Astrocyte (in vitro differentiated cells and primary cell): ENCODE measurements at places on chromosomes 16 and 17. TPM values are rescaled to one million over a fixed set of nuclear protein-coding genes. Genes with fewer than 3 reads are reported as not detected.

ZNF778 gene
- total RNA-seq = 12.2 and 15.5 TPM in 2 replicates

EPOP gene
- 2.4 and 4.1 TPM in 2 replicates for total RNA-seq

DNAJC7 gene
- 82.9 and 96.0 TPM in 2 replicates for total RNA-seq

WNT3 gene
- 2.4 TPM in 2 replicates for total RNA-seq

PNMT gene
- total RNA-seq = 0.59 and 1.5 TPM in 2 replicates

SGCA gene
- 0.32 TPM in 1 of 2 replicates, not detected in the other for total RNA-seq

DNA sequence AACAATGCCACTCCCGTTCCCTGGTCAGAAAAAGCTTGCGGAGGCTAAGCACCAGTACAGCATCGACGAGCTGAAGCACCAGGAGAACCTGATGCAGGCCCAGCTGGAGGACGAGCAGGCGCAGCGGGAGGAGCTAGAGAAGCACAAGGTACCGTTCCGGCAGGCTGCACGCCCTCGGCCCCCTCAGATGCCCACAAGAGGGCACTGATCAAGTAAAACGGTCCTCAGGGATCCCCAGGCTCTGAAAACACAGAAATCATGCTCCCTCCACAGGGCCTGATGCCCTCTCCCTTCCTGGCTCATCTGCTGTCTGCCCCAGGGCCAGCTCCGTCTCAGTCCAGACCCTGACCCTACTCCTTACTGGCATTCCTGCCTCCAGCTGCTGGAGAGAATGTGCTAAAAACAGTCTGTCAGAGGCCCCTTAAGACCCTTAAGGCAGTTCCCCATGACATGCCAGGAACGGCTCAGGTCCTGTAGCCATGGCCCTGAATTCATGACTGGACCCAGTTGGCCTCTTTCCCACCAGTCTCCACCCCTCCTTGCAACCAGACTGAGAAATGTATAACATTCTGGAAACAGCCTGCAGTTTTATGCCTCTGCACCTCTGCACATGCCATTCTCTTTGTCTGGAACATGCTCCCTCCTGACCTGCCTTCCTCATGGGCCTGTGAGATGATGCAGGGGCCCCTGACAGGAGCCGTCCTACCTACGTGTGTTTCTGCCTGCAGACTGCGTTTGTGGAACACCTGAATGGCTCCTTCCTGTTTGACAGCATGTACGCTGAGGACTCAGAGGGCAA lies 21.8 kb downstream of the DRC3 start:
- peaks cover 22% of the 10 kb centered on the region for H3K4me1 ChIP-seq
- no peak overlapping the region for H3K4me3 ChIP-seq
- H3K27ac ChIP-seq = no peak overlapping the region
- no peaks in the 10 kb centered on the region for H3K36me3 ChIP-seq
- H3K27me3 ChIP-seq = no peaks in the 10 kb centered on the region

- H3K4me1 ChIP-seq = peaks cover 5% of the 10 kb centered on the region
- H3K4me3 ChIP-seq = no peak overlapping the region
- H3K36me3 ChIP-seq = no peaks in the 10 kb centered on the region
- no peak overlapping the region for H3K27ac ChIP-seq
- no peaks in the 10 kb centered on the region for H3K27me3 ChIP-seq
Measured at GRCh38 chr17:69466905-69467667, 52.6 kb downstream of the MAP2K6 start.

- peaks cover 13% of the 10 kb centered on the region for H3K4me1 ChIP-seq
- peaks cover 7% of the 10 kb centered on the region for H3K36me3 ChIP-seq
- H3K27ac ChIP-seq = no peak overlapping the region
- DNase-seq = no peak
- H3K4me3 ChIP-seq = no peak overlapping the region
Measured at GRCh38 chr16:31113121-31114120, 4.0 kb upstream of the KAT8 start.

DNA sequence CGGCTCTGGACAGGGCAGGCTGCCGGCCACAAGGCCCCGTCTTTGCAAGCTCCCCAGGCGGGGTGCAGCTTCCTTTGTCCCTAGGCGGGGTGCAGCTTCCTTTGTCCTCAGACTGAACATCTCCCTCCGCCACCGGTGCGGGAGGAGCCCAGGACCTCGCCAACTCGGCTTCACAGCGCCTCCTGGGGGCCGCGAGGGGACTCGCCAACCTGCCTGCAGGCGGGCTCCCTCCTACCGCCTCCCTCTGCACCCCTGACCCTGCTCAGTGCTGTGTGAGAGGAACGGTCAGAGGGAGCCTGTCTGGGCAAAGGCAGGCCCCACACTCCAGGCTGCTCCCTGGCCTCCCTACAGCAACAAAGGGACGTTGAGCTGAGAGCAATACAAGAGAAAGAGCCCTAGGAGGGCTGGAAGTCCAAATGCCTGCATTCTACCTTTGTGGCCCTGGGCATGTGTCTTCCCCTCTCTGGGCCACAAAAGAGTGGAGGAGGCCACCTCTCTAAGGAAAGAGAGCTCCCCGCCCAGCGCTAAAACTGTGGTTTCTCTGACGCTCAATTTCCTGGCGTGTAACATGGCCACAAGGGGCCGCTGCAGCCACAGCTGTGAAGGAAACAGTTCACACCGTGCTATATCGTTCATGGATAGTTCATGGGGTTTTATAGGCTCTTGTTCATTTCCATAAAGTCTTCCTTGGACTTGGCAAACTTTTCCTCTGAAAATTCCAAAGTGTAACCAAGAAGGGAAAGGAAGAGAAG lies 20.9 kb upstream of the KRT19 start:
- H3K27me3 ChIP-seq = no peaks in the 10 kb centered on the region
- peak overlapping the region; percentile 90 for H3K27ac ChIP-seq
- peaks cover 40% of the 10 kb centered on the region for H3K4me1 ChIP-seq
- H3K36me3 ChIP-seq = no peaks in the 10 kb centered on the region
- H3K4me3 ChIP-seq = no peak overlapping the region

DNA sequence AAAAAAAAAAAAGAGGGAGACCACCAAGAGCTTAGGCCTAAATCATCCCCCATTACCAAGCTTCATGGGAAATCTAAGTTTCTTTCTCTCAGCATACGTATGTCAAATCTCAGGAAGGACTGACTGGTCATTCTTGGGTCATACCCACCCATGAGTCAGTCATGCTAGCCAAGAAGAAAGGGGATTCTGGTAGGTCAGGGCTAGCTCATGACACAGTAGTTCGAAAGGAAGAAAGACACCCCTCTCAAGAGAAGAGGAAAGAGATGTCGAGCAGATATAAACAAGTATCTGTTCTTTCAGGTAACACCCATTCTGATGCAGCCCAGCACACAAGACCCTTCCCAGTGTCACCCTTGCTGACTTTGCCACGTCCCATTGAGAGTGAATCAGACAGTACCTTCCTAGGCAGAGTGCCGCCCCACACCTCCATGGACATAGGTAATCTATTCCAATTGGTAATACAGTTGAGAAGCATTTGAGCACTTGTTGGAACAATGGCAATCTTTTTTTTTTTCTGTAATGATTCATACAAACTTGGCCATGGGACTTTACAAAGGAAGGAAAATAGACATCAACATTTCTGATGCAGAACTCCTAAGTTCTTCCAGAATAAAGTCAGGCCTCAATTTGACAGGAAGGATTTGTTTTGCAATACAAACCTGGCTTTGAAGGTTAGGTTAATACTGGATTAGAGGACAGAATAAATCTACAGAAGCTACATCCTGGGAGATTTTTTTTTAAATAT lies 38.2 kb downstream of the COPRS start:
- no peak overlapping the region for H3K27ac ChIP-seq
- no peak overlapping the region for H3K4me3 ChIP-seq
- no peaks in the 10 kb centered on the region for H3K27me3 ChIP-seq
- no peak for DNase-seq
- H3K4me1 ChIP-seq = peaks cover 5% of the 10 kb centered on the region
- H3K36me3 ChIP-seq = no peaks in the 10 kb centered on the region

DNA sequence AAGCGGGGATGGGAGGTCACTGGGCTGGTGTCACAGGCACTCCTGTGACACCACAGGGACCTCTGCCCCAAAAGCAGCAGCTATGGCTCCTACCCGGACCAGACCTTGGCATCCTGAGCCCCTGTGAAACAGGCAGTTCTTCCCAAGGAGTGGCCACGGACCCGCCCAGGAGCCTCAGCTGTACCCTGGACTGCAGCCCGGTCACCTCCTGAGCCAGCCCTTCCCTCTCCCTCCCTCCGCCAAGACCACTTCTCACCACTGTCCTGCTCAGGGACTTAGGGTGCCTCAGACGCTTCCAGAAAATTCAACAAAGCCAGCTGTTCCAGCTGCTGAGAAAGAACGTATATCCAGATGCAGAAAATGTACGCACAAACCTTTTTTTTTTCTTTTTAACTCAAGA lies 13.9 kb upstream of the NCBP3 start:
- no peak overlapping the region for H3K27ac ChIP-seq
- no peaks in the 10 kb centered on the region for H3K27me3 ChIP-seq
- H3K4me3 ChIP-seq = no peak overlapping the region
- H3K36me3 ChIP-seq = peaks cover 2% of the 10 kb centered on the region
- H3K4me1 ChIP-seq = peaks cover 4% of the 10 kb centered on the region

GRCh38 chr16:76157629-76158028 lies 119.6 kb upstream of the CNTNAP4 start:
- H3K4me1 ChIP-seq = no peaks in the 10 kb centered on the region
- H3K4me3 ChIP-seq = no peak overlapping the region
- H3K36me3 ChIP-seq = no peaks in the 10 kb centered on the region
- no peak for DNase-seq
- no peak overlapping the region for H3K27ac ChIP-seq

DNA sequence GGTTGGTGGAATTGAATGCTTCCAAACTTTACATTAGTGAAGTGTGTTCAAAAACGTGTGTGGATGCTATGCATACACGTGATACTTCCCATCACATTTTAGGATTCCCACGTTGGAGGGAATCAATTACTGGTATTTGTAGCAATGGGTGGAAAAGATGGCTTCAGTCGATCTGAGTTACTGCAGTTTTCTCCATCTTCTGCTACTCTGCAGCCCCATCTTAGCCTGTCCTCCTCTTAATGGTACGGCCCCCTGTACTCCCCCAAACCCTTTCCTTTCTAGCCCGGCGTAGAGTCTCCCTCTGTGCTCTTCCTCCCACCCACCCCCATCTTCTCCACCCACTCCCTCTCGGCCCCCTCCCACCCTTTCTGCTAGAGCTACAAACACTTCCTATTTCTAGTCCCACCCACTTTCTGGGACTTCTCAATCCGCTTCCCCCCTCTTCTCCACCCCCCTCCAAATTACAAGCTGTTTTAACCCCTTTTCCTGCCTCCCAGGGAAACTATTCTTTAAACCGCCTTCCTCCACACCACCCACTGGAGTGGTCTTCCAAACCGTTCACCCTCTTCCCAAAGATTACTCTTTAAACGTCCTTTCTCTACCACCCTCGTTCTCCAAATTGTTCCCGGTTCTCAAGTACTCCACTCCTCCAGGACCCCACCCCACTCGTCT lies 1.1 kb downstream of the CHTF8 start:
- peak overlapping the region; percentile 96 for H3K4me3 ChIP-seq
- no peaks in the 10 kb centered on the region for H3K36me3 ChIP-seq
- H3K27ac ChIP-seq = peak overlapping the region; percentile 76
- H3K4me1 ChIP-seq = peaks cover 10% of the 10 kb centered on the region
- H3K27me3 ChIP-seq = no peaks in the 10 kb centered on the region
- DNase-seq = no peak

DNA sequence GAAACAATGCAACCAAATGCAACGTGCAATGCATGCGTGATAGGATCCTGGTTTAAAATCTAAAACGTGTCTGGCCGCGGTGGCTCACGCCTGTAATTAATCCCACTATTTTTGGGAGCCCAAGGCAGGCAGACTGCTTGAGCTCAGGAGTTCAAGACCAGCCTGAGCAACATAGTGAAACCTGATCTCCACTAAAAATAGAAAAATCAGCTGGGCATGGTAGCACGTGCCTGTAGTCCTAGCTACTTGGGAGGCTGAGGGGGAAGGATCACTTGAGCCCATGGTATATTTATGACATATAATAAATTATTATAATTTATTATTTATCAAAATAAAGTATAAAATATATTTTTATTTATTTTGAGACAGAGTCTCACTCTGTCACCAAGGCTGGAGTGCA lies 241.8 kb downstream of the PARN start:
- no peaks in the 10 kb centered on the region for H3K4me1 ChIP-seq
- no peaks in the 10 kb centered on the region for H3K36me3 ChIP-seq

DNA sequence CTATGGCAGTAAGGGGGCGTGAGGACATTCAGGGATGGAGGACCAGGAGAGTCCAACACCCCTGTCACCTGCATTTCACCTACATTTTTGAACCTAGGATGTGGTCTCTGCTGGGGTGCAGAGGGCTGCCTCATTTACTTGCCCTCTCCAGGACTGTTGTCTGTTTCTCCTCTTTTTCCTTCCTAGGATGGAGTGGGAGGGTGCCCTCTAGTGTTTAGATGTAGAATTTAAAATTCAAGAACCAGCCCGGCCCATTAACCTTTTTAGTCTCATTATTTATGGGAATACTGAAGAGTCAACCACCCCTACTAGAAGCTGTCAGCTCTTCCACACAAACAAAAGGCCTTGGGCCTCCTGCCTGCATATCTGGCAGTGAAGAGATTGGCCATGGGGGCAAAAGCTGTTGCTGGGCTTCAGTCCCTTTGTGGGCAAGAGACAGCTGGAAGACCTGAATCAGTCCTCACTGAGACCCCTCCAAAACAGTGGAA lies 2.5 kb upstream of the STARD3 start:
- H3K27me3 ChIP-seq = peaks cover 20% of the 10 kb centered on the region
- peaks cover 13% of the 10 kb centered on the region for H3K4me1 ChIP-seq
- no peak for DNase-seq
- H3K36me3 ChIP-seq = no peaks in the 10 kb centered on the region
- no peak overlapping the region for H3K27ac ChIP-seq
- H3K4me3 ChIP-seq = no peak overlapping the region

DNA sequence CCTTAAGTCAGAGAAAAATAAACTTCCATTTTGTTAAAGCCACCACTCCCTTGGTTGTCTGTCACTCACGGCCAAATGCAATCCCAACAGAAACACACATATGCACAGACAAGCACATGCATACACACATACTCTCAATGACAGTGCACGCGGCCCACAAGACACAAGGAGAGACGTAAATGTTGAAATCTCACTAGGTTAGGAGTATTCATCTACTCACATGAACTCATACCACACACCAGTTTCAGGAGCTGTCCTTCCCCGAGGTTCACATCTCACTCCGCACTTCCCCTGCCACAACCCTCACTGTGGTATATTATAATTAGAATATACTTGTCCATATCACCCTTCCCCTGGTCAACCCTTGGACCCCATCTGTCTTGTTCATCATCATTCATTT lies 30.5 kb upstream of the CRYBA1 start:
- no peak overlapping the region for H3K4me3 ChIP-seq
- no peak for DNase-seq
- H3K4me1 ChIP-seq = peaks cover 3% of the 10 kb centered on the region

DNA sequence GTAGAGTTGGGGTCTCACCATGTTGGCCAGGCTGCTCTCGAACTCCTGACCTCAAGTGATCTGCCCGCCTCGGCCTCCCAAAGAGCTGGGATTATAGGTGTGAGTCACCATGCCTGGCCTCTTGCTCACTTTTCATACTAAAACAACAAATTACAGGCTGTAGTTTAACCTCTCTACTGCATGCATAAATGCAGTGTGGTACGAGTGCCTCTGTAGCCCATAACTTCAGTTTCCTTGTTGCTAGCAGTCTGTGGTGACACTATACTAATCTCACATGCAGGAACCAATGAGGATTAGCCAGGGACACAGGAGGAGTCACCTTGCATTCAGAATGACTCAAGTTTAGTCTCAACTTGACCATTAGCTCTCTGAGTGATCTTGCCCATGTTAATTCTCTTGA lies 20.1 kb downstream of the HMOX2 start:
- H3K36me3 ChIP-seq = peaks cover 9% of the 10 kb centered on the region
- H3K27me3 ChIP-seq = no peaks in the 10 kb centered on the region
- H3K4me3 ChIP-seq = no peak overlapping the region
- H3K27ac ChIP-seq = peak overlapping the region; percentile 73
- peak; percentile 54 for DNase-seq
